ENCODE measurements at places on chromosomes 7 and 10.

GRCh38 chr7:28862595-28863272 is 95.4 kb downstream of the TRIL start:
- peak; percentile 4 for DNase-seq

DNA sequence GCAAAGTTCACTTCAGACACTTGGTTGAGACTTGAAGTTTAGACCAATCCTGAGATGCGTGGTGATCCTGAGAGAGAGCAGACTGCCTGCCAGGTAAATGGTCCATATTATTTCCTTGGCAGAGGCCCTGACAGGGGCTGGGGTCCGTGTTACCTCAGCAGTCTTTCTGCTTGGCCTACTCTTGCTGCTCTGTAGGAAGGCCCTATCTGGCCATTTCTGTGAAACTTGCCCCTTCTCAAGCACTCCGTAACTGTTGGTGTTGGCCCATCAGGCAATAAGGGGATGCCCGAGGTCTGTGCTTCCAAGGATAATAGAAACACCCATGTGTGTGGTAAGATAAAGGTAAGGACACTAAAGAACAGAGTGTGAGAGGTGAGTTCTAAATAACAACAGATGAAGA is 20.0 kb downstream of the LOXL4 start:
- no peak for DNase-seq

DNA sequence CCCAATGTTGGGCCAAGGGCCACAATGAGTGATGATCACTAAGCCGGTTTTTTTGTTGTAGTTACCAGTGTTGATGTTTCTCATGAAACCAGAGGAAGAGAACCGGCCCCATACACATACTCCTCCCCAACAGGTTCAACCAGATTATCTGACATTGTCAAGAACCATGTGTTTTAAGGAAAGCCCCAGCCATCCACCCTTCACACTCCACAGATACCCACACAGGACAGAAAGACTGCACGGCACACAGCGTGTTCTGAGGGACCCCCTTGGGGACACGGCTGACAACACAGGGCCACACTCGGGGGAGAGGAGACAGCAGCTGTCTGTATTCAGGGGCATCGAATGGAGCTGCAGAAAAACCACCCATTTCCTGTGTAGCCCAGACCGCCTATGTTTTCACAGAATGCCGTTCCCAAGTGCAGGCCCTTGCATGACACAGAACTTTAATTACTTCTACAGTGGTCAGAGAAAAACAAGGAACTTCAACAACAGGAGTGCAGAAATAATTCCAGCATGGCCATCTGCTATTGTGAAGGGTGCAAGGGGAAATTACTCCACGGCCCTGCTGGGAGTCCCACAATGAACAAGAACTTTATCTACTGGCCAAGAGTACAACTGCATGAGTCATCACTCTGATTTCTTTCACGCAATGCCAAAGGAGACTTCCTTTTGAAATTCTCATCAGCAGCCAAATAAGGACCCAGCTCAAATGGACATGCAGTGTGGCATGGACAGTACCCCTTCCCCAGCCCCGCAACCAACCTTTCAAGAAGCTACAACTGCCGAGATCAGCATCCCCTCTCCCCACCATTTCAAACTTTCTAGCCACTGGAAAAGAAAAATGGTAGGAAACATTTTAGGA is 2.3 kb downstream of the KLF6 start:
- DNase-seq = peak; percentile 95

GRCh38 chr10:90977162-90977854 is 56.4 kb upstream of the ANKRD1 start:
- DNase-seq = no peak

DNA sequence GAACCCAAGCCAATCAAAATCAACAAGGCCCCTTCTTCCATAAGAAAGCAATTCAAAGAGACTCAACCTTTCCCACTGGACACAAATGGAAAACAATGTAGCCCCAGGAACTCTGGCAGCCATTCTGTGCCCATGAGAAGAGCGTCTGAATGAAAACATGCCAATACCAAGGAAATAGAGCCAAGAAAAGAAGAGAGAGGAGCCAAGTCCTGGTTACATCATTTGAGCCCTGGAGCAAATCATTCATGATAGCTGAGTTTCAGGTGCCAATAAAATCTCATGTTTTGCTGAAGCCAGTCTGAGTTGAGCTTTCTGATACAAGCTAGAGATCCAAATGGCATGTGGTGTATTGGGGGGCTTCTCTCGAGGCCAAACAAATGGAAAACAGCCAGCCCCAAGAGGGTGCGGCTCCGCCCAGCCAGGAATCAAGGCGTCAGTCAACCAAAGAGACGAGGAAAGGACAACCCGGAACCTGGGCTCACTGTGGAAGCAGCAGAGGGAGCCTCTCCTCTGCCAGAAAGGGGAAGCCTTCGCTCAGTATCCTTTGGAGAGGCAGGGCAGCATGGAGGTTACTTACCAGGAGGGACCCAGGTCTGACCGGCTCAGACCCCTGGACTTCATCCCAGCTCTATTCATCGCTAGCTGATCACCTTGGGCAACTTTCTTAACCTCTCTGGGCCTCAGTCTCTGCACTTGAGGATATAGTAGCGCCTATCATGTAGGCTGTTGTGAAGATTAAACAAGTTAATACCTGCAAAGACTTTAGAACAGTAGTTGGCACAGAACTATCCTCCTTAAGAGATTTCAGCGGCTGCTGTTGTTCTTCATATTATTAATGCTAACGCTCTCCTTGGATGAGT is 61.8 kb downstream of the OAT start:
- no peak for DNase-seq

Data from fibroblast of skin of abdomen (primary cell).